ENCODE measurements at places on chromosomes 7 and 10. TPM values are rescaled to one million over a fixed set of nuclear protein-coding genes. Genes with fewer than 3 reads are reported as not detected.
A peak's percentile ranks its signal among the peaks of the same experiment; 100 is the strongest.

The GRID2IP gene
- total RNA-seq: 1.9 TPM

The OR6V1 gene
- total RNA-seq: not detected

The IFIT1 gene
- total RNA-seq: 0.19 TPM

The MOSPD3 gene
- 19.8 TPM for total RNA-seq

The CDNF gene
- total RNA-seq: 0.42 TPM

The FOXK1 gene
- total RNA-seq: 36.9 TPM

The BAMBI gene
- total RNA-seq: 41.4 TPM

The KCP gene
- total RNA-seq: 19.5 TPM

The ARMC3 gene
- total RNA-seq: 3.0 TPM

The C7orf57 gene
- total RNA-seq: not detected

DNA sequence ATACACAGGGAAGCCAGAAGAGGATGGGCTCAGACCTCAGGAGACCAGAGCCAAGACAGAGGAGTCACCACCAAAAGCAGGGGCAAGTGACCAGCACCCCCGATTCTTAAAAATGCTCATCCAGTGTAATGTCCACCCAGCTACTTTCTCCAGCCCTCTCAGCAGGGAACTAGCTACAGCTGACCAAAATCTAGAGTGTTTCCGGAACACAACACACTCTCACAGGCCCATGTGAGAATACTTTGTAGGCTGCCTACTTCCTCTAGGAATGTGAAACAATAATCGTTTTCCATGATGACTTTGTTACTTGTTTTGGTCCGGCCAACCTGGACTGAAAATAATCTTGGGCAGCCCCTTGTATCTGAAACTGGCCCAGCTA, 14.5 kb downstream of the PSAP start:
- no peaks in the 10 kb centered on the region for H3K27me3 ChIP-seq
- no peak for DNase-seq
- peaks cover 5% of the 10 kb centered on the region for H3K4me1 ChIP-seq
- peak overlapping the region; percentile 95 for H3K27ac ChIP-seq
- no peak overlapping the region for H3K4me3 ChIP-seq
- peaks cover 32% of the 10 kb centered on the region for H3K36me3 ChIP-seq

DNA sequence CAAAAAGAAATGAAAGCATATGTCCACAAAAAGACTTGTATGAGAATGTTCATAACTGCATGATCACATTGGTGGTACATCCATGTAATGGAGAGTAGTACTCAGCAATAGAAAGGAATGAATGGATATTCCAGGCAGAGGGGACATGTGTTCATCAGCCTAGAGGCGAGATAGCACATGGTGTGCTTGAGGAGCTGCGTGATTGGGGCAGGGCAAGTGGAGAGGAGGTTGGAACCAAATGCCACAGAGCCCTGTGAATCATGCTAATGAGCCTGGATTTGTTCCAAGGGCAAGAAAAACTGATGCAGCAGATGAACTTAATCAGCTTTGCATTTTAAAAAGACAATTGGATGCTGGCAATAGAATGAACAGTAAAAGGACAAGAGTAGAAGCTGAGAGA, 73.3 kb downstream of the C10orf90 start:
- no peaks in the 10 kb centered on the region for H3K27me3 ChIP-seq
- H3K4me3 ChIP-seq: no peak overlapping the region
- H3K36me3 ChIP-seq: no peaks in the 10 kb centered on the region

DNA sequence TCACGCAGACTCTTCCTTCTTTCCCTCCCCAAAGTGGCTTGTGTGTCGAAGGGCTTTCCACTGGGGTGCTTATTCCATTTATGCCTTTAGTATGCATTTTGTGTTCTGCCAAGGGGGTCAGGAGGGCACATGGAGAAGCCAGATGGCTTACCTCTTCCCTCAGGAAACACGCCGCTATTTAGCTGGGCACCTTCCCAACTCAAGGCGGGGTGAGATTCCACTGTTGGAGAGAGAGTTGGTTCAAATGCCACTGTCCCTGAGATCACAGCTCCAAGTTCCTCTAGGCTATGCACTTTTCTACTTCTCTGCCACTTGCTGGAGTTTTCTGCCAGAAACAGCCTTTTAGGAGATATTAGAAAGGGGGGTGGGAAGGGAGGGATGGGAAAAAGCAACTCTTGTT, 1091.8 kb downstream of the LRMDA start:
- no peak overlapping the region for H3K27ac ChIP-seq
- no peak for DNase-seq
- no peaks in the 10 kb centered on the region for H3K4me1 ChIP-seq
- no peak overlapping the region for H3K4me3 ChIP-seq
- H3K27me3 ChIP-seq: no peaks in the 10 kb centered on the region

DNA sequence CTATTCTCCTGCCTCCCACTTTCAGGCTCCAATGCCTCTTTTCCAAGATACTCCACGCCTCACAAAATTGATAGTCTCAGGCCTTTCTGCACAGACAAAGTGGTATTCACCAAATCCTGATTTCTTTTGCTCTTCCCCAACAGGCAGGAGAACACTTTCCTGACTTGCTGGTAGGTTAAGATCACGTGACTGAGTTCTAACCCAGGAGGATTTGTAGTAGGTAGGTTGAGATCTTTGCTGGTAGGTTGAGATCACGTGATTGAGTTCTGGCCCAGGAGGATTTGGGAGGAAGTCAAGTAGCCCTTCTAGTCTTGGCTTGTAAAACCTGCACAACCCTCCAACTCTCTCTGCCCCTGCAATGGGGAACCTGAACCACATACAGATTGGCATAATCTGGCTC, 741.5 kb downstream of the TYW1 start:
- DNase-seq: no peak
- H3K27me3 ChIP-seq: no peaks in the 10 kb centered on the region
- H3K4me1 ChIP-seq: no peaks in the 10 kb centered on the region
- H3K27ac ChIP-seq: no peak overlapping the region

DNA sequence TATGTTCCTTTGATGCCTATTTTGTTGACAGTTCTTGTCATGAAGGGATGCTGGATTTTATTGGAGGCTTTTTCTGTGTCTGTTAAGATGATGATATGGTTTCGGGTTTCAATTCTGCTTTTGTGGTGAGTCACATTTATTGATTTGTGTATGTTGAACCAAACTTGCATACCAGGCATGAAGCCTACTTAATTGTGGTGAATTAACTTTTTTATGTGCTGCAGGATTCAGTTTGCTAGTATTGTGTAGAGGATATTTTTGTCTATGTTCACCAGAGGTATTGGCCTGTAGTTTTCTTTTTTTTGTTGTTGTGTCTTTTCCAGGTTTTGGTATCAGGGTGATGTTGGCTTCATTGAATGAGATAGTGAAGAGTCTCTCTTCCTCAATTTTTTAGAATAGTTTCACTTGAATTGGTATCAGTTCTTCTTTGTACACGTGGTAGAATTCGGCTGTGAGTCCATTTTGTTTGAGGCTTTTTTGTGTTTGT, 345.9 kb downstream of the KIF20B start:
- no peak for DNase-seq
- peaks cover under 1% of the 10 kb centered on the region for H3K4me1 ChIP-seq

- no peaks in the 10 kb centered on the region for H3K4me1 ChIP-seq
- no peaks in the 10 kb centered on the region for H3K27me3 ChIP-seq
- no peaks in the 10 kb centered on the region for H3K36me3 ChIP-seq
- H3K27ac ChIP-seq: no peak overlapping the region
- no peak for DNase-seq
Measured at GRCh38 chr10:130756651-130757050, 554.9 kb downstream of the TCERG1L start.

- H3K36me3 ChIP-seq: no peaks in the 10 kb centered on the region
- H3K27ac ChIP-seq: no peak overlapping the region
- no peaks in the 10 kb centered on the region for H3K4me1 ChIP-seq
Measured at GRCh38 chr10:116356833-116357232, 32.6 kb downstream of the CCDC172 start.

GRCh38 chr10:368579-369220, 233.4 kb downstream of the ZMYND11 start:
- H3K4me3 ChIP-seq: no peak overlapping the region
- no peaks in the 10 kb centered on the region for H3K4me1 ChIP-seq
- H3K27ac ChIP-seq: peak overlapping the region; percentile 86
- H3K36me3 ChIP-seq: peaks cover 17% of the 10 kb centered on the region

- H3K36me3 ChIP-seq: no peaks in the 10 kb centered on the region
- H3K27me3 ChIP-seq: no peaks in the 10 kb centered on the region
- H3K4me3 ChIP-seq: no peak overlapping the region
- H3K4me1 ChIP-seq: no peaks in the 10 kb centered on the region
- H3K27ac ChIP-seq: no peak overlapping the region
Measured at GRCh38 chr10:96610817-96611216, 24.0 kb upstream of the TM9SF3 start.

DNA sequence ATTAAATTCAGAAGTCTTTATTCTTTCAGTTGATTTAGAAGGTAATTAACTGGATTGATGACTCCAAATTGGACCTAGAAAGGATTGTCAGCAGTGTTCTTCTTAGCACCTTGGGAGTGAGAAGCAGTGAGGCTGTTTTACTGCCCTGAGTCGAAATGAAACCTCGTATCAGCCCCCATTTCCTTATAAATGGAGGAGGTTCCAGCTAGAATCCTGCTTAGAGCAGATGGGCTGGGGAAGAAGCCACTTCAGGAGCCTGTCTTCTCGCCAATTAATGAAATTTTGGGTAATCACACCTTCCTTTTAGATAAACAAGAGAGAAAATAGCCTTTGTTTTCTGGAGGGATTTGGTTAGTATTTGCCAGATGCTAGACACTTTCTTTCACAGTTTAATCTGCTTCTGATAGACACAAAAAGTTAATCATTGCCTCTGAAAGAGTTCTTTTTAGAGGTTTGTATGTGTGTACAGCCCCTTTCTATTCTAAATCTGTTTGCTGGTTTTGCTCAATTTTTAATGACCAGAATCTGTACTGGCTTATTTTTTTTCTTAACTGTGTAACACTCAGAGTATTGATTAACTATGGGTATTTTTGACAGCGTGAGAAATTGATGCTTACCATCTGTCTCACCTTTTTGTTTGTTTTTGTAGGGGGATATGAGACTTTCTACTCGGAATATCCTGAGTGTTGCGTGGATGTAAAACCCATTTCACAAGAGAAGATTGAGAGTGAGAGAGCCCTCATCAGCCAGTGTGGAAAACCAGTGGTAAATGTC, 4.6 kb downstream of the DUSP5 start:
- H3K36me3 ChIP-seq: peaks cover 53% of the 10 kb centered on the region
- DNase-seq: no peak
- H3K4me1 ChIP-seq: peaks cover 21% of the 10 kb centered on the region
- no peak overlapping the region for H3K27ac ChIP-seq

DNA sequence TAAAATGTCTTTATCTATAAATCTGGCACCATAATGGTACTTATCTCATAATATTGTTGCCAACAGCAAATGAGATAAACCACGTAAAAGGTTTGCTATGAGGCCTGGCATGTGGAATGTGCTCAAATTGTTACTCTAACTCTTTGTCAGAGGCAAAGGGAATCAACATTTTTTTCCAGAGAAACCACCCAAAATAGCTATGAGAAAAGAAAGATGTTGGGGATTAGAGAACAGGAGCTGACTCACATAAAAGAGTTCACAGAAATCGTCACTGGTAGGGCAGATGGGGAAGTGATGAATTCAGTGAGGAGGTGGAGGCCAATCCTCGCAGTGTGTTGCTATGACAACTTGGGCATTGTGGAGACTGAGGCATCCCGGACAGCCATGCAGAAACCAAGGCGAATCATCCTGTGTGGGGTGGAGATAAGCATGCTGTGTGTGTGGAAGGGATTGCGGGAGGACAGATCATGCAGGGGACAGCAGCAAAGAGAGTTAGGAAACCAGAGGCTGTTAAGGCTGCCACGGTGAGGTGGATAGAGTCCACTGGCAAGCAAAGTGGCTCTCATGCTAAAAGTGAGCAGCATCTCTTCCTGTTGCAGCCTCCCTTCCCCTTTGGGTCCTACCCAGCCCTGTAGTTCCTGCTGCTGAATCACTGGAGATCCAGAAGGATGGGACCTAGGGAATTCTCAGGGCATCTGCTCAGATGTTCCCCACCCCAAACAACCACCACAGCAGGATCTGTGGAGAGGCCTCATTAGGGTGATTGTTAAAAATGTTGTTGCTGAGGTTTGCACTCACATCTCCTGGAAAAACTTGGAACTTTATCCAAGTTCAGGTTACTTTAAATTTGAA, 103.9 kb downstream of the CUBN start:
- no peak overlapping the region for H3K4me3 ChIP-seq
- H3K36me3 ChIP-seq: no peaks in the 10 kb centered on the region
- no peaks in the 10 kb centered on the region for H3K27me3 ChIP-seq
- DNase-seq: peak; percentile 42
- peaks cover 14% of the 10 kb centered on the region for H3K4me1 ChIP-seq

GRCh38 chr7:101915000-101915399, 97.6 kb downstream of the CUX1 start:
- H3K4me1 ChIP-seq: peaks cover 8% of the 10 kb centered on the region
- peak overlapping the region; percentile 17 for H3K27ac ChIP-seq
- H3K36me3 ChIP-seq: peaks cover 44% of the 10 kb centered on the region
- no peaks in the 10 kb centered on the region for H3K27me3 ChIP-seq
- no peak for DNase-seq
- H3K4me3 ChIP-seq: no peak overlapping the region

- H3K27me3 ChIP-seq: no peaks in the 10 kb centered on the region
- H3K4me1 ChIP-seq: no peaks in the 10 kb centered on the region
- DNase-seq: no peak
Measured at GRCh38 chr7:149811221-149811620, 27.0 kb upstream of the ZNF862 start.

DNA sequence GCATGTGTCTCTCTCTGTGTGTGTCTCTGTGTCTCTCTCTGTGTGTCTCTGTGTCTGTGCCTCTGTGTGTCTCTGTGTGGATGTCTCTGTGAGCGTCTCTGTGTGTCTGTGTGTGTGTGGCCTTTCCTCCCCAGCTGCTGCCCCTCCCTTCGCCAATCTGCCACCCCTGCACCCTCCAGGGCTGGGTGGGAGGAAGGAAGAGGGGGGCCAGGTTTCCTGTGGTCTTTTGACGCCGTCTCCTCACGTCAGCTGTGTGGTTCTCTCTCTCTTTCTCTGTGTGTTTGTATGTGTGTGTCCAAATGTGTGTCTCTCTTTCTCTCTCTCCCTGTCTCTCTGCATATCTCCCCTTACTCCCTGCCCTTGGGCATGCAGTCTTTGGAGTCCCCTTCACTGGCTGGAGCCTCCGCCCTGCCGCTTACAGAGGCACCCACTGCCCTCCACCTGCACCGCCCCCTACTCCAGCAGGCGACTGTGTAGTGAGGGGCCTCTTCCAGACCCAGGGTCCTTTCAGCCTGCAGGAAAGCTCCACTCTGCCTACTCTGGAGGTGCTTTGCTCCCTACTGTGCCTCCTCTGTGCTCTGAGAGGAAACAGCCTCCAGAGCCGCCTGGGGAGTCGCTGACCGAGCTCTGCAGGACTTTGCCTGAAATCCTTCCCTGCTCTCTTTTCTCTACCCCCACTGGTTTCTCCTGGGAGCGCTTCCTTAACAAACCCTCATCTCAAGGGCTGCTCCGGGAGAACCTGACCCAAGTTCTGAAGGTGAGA, 44.2 kb upstream of the C10orf71 start:
- H3K4me1 ChIP-seq: no peaks in the 10 kb centered on the region
- no peaks in the 10 kb centered on the region for H3K36me3 ChIP-seq
- no peaks in the 10 kb centered on the region for H3K27me3 ChIP-seq
- DNase-seq: peak; percentile 59

DNA sequence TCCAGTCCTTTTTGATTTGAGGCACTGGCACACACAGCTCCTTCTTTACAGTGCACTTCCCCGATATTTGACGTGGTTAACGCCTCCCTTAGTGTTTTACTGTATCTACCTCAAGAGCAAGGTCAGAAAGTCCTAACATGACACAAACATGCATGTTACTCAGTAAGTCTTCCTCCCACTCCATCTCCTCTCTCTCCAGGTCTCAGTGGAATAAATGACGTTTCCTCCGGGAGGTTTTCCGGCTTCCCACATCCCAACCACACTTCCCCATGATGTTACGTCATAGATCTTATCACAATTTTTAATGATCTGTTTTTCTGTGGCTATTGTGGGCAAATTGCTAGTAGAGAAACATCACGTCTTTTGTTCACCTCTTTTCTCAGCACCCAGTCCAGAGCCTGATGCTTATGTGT, 165.7 kb downstream of the PTPN20 start:
- peak; percentile 32 for DNase-seq
- H3K27ac ChIP-seq: no peak overlapping the region
- no peaks in the 10 kb centered on the region for H3K36me3 ChIP-seq
- H3K4me3 ChIP-seq: no peak overlapping the region
- no peaks in the 10 kb centered on the region for H3K4me1 ChIP-seq
- H3K27me3 ChIP-seq: no peaks in the 10 kb centered on the region
